Smooth muscle cell of the umbilical artery (primary cell): ENCODE measurements at places on chromosomes 7 and 10. TPM values are rescaled to one million over a fixed set of nuclear protein-coding genes. Genes with fewer than 3 reads are reported as not detected.

Gene GTF2IRD2
- 4.5 and 4.9 TPM in 2 replicates for total RNA-seq

Gene CHAT
- not detected in 2 replicates for total RNA-seq

Gene CCDC3
- total RNA-seq: 0.05 TPM in 1 of 2 replicates, not detected in the other

Gene CADPS2
- 8.6 and 23.5 TPM in 2 replicates for total RNA-seq

Gene SORCS3
- not detected in 2 replicates for total RNA-seq

Gene FAM204A
- 49.9 and 55.5 TPM in 2 replicates for total RNA-seq

Gene HOXA11
- 13.2 and 13.4 TPM in 2 replicates for total RNA-seq

Gene CRYGN
- total RNA-seq: not detected in 2 replicates

Gene SLC18A2
- total RNA-seq: 0.05 TPM in 1 of 2 replicates, not detected in the other

Gene BEND7
- total RNA-seq: 4.8 and 5.9 TPM in 2 replicates

Gene HECW1
- total RNA-seq: not detected in 2 replicates

Gene CALD1
- 600 and 815 TPM in 2 replicates for total RNA-seq

Gene PLCE1
- total RNA-seq: 0.59 and 1.1 TPM in 2 replicates

Gene MACC1
- under 0.01 and 0.05 TPM in 2 replicates for total RNA-seq

Gene GRID2IP
- not detected in 2 replicates for total RNA-seq

Gene HSPA12A
- 10.7 and 20.9 TPM in 2 replicates for total RNA-seq

Gene FBXO24
- 0.30 and 0.32 TPM in 2 replicates for total RNA-seq

Gene LIPF
- not detected in 2 replicates for total RNA-seq

Gene ZNF33B
- 4.5 and 8.4 TPM in 2 replicates for total RNA-seq

Gene MUC12
- total RNA-seq: 0.60 and 1.2 TPM in 2 replicates

Gene EVX1
- 0.09 TPM in 1 of 2 replicates, not detected in the other for total RNA-seq

Gene FOXI2
- total RNA-seq: not detected in 2 replicates

Gene CFAP69
- 5.0 and 5.3 TPM in 2 replicates for total RNA-seq

Gene GIMAP5
- not detected in 2 replicates for total RNA-seq

Gene DCLRE1A
- total RNA-seq: 4.2 and 6.3 TPM in 2 replicates

Gene SCRN1
- total RNA-seq: 104 and 123 TPM in 2 replicates

Gene PLPP4
- total RNA-seq: 31.8 and 49.6 TPM in 2 replicates

Gene CFTR
- not detected in 2 replicates for total RNA-seq

Gene AGBL3
- total RNA-seq: 0.89 and 0.97 TPM in 2 replicates

Gene PTF1A
- not detected in 2 replicates for total RNA-seq

Gene AKR1D1
- total RNA-seq: not detected in 2 replicates

Gene MTURN
- total RNA-seq: 6.1 and 10.1 TPM in 2 replicates

Gene INMT
- 0.30 TPM in 1 of 2 replicates, not detected in the other for total RNA-seq

Gene RUFY2
- total RNA-seq: 22.0 and 23.6 TPM in 2 replicates

Gene SOSTDC1
- under 0.01 and 0.05 TPM in 2 replicates for total RNA-seq

Gene STEAP1B
- total RNA-seq: 1.5 and 11.4 TPM in 2 replicates

Gene CLDN3
- not detected in 2 replicates for total RNA-seq

Gene TSPAN12
- total RNA-seq: 0.30 and 0.78 TPM in 2 replicates

Gene CALY
- total RNA-seq: 0.23 and 0.30 TPM in 2 replicates

Gene NRAP
- not detected in 2 replicates for total RNA-seq

Gene IDI2
- total RNA-seq: not detected in 2 replicates

Gene SYT15
- total RNA-seq: 0.05 and 0.59 TPM in 2 replicates

Gene CD36
- 1.2 TPM in 2 replicates for total RNA-seq

Gene TFPI2
- 649 and 876 TPM in 2 replicates for total RNA-seq

Gene PLAC9
- 2.6 and 2.7 TPM in 2 replicates for total RNA-seq

Gene MRPS33
- 18.4 and 31.8 TPM in 2 replicates for total RNA-seq

Gene CDHR1
- under 0.01 and 0.18 TPM in 2 replicates for total RNA-seq

Gene SPDYE3
- total RNA-seq: not detected in 2 replicates

Gene TDRD1
- total RNA-seq: 0.05 TPM in 1 of 2 replicates, not detected in the other

Gene FBXL13
- total RNA-seq: 2.1 and 2.3 TPM in 2 replicates

Gene C7orf25
- total RNA-seq: 8.0 and 11.9 TPM in 2 replicates

Gene EEF1AKMT2
- total RNA-seq: 16.3 and 22.2 TPM in 2 replicates

Gene IKZF1
- not detected in 2 replicates for total RNA-seq
